ENCODE measurements at places on chromosomes 12 and 14.

GRCh38 chr12:63045020-63045860 lies 105.8 kb downstream of the AVPR1A start:
- DNase-seq: peak; percentile 95

- DNase-seq: no peak
Observed at GRCh38 chr14:41830714-41831406, 224.2 kb downstream of the LRFN5 start.

- no peak for DNase-seq
Observed at GRCh38 chr12:53235742-53236442, 3.9 kb upstream of the RARG start.

DNA sequence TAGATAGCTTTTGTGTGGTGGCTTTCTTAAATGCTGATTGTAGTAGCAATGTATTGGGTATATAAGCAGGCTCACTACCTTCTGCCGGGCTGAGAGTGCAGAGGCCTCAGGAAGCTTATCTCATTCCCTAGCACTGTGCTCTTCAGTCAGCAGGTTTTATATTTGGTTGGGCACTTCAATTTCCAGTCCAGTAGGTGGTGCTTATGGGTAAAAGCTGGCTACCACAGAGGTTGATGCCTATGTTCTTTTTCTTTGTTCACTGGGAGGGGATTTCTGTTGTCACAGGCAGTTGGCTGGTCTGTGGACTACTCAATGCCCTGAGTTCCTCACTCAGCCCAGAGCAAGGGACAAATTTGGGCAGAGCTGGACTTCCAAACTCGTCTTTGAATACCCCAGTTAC lies 43.0 kb upstream of the GLIPR1 start:
- peak; percentile 27 for DNase-seq

- peak; percentile 96 for DNase-seq
Observed at GRCh38 chr12:2613326-2614073, 181.3 kb upstream of the FKBP4 start.

- no peak for DNase-seq
Observed at GRCh38 chr14:21267431-21267845, 1.8 kb downstream of the HNRNPC start.

DNA sequence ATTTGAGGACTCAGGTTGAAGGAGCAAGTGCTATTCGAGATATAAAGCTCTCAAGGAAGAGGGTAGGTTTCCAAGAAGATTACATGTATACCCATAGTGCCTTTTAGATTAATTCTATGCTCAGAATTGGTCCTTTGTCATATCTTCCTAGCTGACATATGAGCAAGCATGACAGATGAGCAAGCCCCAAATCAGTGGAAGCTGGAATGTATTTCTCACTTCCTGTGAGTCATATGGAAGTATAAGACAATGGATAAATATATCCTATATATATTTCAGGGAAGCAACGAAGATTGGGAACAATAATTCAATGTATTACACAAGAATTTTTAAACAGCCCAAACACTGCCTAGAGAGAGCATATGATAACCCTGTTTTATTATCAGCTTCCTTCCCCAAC lies 674.1 kb upstream of the ATXN7L3B start:
- peak; percentile 2 for DNase-seq

DNA sequence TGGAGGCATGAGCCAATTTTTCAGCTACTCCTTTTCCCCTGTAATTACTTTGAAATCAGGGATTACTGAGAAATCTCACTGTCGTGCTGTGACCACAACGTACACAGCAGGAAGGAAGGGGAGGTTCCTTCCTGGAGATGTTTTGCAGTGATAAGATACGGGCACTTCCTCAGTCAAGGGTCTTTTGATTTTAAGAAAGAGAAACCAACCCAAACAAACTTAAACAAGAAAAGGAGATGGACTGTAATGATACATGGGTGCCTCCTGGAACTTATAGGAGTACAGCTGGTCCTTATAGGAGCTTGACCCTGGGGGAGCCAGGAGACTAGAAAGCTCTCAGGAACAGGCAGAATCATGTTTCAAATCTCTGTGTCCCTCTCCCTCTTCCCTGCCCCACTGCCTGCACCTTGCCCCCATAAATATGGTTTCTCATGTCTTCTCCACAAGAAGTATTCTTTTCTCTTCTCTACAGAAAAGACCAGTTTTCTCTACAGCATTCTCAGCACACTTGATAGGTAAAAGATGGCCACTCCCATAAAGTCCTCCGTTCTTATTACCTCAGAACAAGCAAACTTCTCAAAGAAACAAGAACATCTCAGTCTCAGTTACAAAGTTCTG lies 281.1 kb upstream of the AMIGO2 start:
- DNase-seq: peak; percentile 19

DNA sequence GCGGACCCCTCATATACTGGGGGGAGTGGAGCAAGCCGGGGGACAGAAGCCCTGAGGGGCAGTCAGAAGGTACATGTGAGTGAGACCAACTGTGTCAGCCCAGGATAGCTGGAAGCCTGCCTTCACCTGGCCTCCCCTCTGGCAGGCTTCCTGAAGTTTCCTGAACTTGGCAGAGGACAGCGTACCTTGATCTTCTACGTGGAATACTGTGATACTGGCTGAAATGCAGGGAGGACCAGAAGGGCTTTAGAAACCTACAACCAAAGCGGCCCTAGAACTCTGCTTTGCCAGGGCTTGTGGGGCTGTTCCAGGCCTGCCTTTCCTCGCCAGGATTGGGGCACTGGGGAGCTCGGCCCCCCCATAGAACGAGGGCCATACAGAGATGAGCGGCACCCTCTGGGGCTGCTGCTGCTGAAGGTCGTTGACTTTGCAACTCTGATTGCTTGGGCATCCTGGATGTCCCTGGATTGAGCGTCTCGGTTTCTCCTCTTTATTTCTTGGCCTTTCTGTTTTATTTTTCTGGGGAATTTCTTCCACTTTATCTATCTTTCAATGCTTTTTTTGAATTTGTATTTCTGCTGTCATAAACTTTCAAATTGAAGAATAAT lies 66.5 kb downstream of the SLC25A47 start:
- DNase-seq: no peak

GRCh38 chr14:38874721-38875120 lies 228.3 kb downstream of the SEC23A start:
- no peak for DNase-seq

- DNase-seq: no peak
Observed at GRCh38 chr12:123749355-123749754, 12.7 kb upstream of the DNAH10 start.

- peak; percentile 33 for DNase-seq
Observed at GRCh38 chr12:45296046-45296586, 80.2 kb downstream of the ANO6 start.

DNA sequence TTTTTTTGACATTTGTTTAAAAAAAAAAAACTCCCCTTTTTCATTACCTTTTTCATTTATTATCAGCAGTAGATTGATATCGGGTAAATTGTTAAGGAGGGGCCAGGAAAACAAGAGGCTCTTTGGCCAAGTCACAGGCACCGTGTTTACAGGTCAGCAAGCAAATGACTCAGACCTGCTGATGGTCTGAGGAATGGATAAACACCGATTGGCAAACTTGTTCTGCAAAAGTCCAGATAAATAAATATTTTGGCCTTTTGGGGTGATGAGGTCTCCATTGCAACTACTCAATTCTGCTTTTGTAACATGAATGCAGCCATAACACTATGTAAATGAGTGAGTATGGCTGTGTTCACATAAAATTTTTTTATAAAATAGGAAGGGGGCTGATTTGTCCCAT lies 94.0 kb downstream of the RPS29 start:
- no peak for DNase-seq

DNA sequence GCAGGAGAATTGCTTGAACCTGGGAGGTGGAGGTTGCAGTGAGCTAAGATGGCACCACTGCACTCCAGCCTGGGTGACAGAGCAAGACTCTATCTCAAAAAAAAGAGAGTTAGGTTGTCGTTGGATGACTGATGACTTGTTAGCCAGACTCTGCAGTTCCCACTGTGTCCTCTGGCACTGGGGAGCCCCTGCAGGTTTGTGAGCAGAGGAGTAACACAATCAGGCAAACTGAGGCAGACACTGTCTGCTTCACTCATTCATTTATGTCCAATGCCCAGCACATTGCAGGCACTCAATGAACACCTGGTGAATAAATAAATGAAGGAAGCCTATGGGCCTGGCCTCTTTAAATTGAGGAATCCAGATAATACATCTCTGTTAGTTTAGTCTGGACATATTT lies 41.2 kb upstream of the BCL11B start:
- no peak for DNase-seq

DNA sequence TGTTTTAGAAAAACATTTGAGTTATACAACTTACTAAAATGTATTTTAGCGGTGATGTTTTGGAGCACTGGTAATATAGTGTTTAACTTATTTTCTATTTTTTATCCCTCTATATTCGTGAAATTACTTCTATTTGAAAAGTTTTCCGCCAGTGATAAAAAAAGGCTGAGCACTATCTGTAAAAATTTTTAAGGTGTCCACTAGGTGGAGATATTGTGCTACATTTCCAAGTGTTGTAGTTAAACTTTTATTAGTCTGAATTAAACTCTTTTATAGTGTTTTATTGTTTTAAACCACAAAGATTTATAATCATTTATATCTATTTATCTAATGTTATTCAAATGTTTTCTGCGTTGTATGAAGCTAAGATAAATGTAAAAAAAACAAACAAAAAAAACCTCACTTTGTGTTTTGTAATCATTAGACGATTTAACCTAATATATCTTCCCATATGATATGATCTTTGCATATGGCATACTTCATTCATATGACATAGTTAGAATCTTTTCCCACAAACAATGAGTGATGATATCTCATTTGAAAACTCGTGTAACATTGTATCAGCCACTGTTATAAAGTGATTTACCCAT lies 11.8 kb downstream of the ALG10B start:
- DNase-seq: peak; percentile 32

- no peak for DNase-seq
Observed at GRCh38 chr14:56135668-56136067, 17.5 kb downstream of the PELI2 start.

DNA sequence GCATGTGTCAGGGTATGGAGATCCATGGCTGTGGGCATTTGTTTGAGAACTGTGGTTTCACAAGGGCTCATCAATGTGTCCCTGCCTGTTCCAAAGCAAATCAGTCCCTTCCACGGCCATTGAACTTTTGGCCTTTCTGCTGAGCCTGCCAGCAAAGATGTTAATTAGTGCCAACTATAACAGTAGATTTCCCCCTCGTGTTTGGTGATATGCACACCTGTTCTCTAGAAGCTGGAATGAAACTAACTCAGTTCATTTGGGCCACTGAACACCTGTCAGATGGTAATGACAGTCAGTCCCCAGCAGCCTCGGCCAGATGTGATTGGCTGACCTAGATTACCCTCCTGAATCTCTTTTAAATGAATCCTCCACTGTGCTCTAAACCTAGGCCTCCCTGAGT lies 43.2 kb downstream of the IRAK3 start:
- no peak for DNase-seq

DNA sequence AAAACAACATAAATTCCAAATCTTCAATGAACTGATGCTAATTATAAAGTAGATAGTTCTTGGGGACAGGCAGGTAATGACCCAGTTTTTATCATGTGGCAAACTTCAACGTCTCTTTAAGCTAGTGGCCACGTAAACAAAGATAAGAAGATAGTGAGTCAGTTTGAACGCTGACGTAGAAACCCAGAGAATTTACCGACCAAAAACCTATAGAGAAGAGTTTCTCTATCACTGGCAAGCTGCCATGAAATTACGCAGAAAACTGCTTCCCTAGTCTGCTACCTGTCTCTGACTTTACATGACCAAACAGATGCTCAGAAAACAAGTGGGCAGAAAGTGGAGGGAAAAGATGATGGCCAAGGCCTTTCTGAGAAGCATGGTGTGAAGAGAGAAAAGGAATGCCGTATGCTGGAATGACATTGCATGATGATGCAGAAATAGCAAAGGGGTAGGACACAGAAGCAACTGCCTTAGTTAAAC lies 136.3 kb downstream of the ITPR2 start:
- no peak for DNase-seq

Measured in EL (cell line).